ENCODE measurements at places on chromosomes 12 and 14. TPM values are rescaled to one million over a fixed set of nuclear protein-coding genes. Genes with fewer than 3 reads are reported as not detected.

The ADAM21 gene
- not detected for total RNA-seq

The SLC15A5 gene
- not detected for total RNA-seq

The FAM222A gene
- total RNA-seq = 0.16 TPM

The AP1G2 gene
- 15.6 TPM for total RNA-seq

The NEUROD4 gene
- total RNA-seq = not detected

The PPP1R1A gene
- not detected for total RNA-seq

The LRRC43 gene
- 0.65 TPM for total RNA-seq

The PRB2 gene
- not detected for total RNA-seq

The OTOGL gene
- total RNA-seq = 0.36 TPM

The CDK17 gene
- 94.2 TPM for total RNA-seq

The GLTP gene
- 56.3 TPM for total RNA-seq

The RTRAF gene
- 38.0 TPM for total RNA-seq

The OTX2 gene
- not detected for total RNA-seq

The GPD1 gene
- total RNA-seq = under 0.01 TPM

The GDF3 gene
- total RNA-seq = not detected

The HSPB8 gene
- total RNA-seq = 1.1 TPM

The DIO2 gene
- total RNA-seq = 5.8 TPM

The VDR gene
- 66.0 TPM for total RNA-seq

The AKAP3 gene
- total RNA-seq = 2.7 TPM

The ITPR2 gene
- total RNA-seq = 23.4 TPM

The ZNF891 gene
- 0.85 TPM for total RNA-seq

The ANKRD33 gene
- not detected for total RNA-seq

The NUDT4 gene
- total RNA-seq = 103 TPM

The CPNE6 gene
- total RNA-seq = not detected

The LHX5 gene
- not detected for total RNA-seq

The CRIP1 gene
- total RNA-seq = 13.1 TPM

The RHEBL1 gene
- total RNA-seq = not detected

The IFI27 gene
- 282 TPM for total RNA-seq

The MGP gene
- total RNA-seq = not detected

The IQSEC3 gene
- total RNA-seq = not detected

The TAS2R30 gene
- total RNA-seq = 8.8 TPM
